ENCODE measurements at places on chromosomes 2 and 18.

DNA sequence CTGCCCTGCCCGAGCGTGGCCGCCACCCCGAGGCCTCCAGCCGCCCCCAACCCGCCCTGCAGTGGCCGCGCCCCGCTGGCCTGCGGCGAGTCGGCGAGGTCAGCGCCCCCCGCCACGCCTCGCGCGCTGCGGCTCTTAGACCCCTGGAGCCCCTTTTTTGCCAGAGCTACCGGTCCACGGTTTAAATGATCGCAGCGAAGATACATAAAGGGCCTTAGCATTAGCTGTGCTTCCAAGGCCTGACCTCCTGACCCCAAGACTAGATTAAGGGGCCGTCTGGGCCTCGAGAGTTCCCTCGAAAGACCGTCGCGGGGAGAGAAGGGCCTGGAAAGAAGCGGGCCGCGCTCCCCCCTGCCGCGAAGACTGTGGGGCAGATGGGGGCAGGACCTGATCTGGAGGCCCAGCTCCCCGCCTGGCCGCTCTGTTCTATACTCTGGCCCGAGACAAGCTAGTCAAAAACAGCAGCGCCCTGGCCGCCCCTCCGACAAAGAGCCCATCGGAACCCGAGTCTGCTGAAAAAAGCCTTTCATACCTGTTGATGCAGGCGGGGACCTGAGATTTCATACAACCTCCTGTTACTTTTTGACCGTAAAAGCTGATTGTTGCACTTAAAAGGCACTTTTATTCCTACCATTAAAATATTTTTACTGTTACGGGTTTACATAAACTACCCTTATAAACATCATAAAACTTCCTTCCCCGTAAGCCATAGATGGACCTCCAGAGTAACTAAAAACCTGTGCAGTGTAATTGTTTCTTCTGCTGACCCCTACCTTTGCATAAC, 68.7 kb upstream of the PSMD14 start:
- no peak overlapping the region for H3K4me3 ChIP-seq
- no peak for DNase-seq
- no peak overlapping the region for H3K27ac ChIP-seq
- peaks cover 19% of the 10 kb centered on the region for H3K4me1 ChIP-seq

DNA sequence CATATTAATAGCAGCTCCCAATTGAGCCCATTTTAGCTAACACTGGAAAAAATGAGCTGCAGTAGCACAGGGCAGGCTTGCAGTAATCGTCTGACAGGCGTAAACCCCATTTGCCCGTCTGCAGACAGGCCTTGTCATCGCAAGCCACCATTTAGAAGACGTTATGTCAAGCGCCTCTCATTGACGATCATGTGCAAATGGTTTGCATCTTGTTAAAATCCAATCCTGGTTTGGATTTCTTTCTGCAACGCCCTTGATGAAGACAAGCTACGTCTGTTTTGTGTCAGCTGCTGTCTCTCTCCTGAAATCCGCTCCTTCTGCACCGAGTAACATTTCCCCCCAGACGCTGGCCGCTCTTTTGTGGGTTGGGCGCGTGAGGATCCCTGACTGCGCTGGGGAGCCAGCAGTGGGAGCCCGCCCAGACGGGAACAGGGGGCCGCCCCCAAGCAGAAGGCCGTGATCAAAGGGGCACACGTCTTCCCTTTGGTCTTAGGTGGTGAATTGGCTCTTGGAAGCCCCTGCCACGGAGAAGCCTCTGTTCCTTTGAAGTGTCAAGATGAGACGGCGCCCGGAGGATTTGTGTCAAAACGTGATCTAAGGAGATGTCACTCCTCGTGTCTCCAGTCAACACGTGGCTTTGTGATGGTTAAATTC, 84.2 kb upstream of the GPC1 start:
- no peak overlapping the region for H3K27ac ChIP-seq
- no peaks in the 10 kb centered on the region for H3K36me3 ChIP-seq
- no peak overlapping the region for H3K4me3 ChIP-seq
- no peaks in the 10 kb centered on the region for H3K4me1 ChIP-seq
- H3K27me3 ChIP-seq = no peaks in the 10 kb centered on the region
- DNase-seq = no peak

DNA sequence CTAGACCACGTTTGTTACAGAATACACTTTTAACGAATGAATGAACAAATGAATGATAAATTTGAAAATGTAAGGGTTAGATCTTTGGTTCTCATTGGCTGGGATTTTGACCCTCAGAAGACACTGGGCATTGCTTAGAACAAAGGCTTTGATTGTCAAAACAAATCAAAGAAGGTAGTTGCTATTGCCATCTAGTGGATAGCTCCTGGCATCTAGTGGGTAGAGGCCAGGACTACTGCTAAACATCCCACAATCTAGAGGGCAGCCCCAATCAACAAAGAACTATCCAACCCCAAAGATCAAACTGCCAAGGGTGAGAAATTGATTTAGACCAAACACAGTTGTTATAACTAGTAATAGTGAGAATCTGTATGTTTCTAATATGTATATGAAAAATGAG, 552.3 kb downstream of the KCNJ3 start:
- no peaks in the 10 kb centered on the region for H3K27me3 ChIP-seq
- no peak overlapping the region for H3K27ac ChIP-seq
- H3K4me1 ChIP-seq = no peaks in the 10 kb centered on the region
- H3K4me3 ChIP-seq = no peak overlapping the region

GRCh38 chr2:46875226-46875899, 40.2 kb downstream of the MCFD2 start:
- no peaks in the 10 kb centered on the region for H3K27me3 ChIP-seq
- DNase-seq = no peak
- H3K4me3 ChIP-seq = no peak overlapping the region
- peaks cover 49% of the 10 kb centered on the region for H3K4me1 ChIP-seq

GRCh38 chr2:102096103-102096502, 46.4 kb upstream of the IL1R1 start:
- H3K4me3 ChIP-seq = no peak overlapping the region
- H3K4me1 ChIP-seq = peaks cover 9% of the 10 kb centered on the region
- no peaks in the 10 kb centered on the region for H3K27me3 ChIP-seq
- no peaks in the 10 kb centered on the region for H3K36me3 ChIP-seq
- H3K27ac ChIP-seq = no peak overlapping the region

- H3K36me3 ChIP-seq = no peaks in the 10 kb centered on the region
- H3K4me3 ChIP-seq = no peak overlapping the region
- H3K27me3 ChIP-seq = no peaks in the 10 kb centered on the region
- no peak overlapping the region for H3K27ac ChIP-seq
- no peak for DNase-seq
- H3K4me1 ChIP-seq = no peaks in the 10 kb centered on the region
Observed at GRCh38 chr2:200189964-200190363, 116.5 kb upstream of the SPATS2L start.

GRCh38 chr2:48699348-48699930, 56.1 kb downstream of the LHCGR start:
- H3K27ac ChIP-seq = no peak overlapping the region
- no peak for DNase-seq
- H3K4me3 ChIP-seq = no peak overlapping the region
- H3K36me3 ChIP-seq = no peaks in the 10 kb centered on the region
- no peaks in the 10 kb centered on the region for H3K27me3 ChIP-seq

Measured in SJSA1 (cell line).